Effector memory CD8-positive, alpha-beta T cell (primary cell): ENCODE measurements at places on chromosomes 3 and 15.

DNA sequence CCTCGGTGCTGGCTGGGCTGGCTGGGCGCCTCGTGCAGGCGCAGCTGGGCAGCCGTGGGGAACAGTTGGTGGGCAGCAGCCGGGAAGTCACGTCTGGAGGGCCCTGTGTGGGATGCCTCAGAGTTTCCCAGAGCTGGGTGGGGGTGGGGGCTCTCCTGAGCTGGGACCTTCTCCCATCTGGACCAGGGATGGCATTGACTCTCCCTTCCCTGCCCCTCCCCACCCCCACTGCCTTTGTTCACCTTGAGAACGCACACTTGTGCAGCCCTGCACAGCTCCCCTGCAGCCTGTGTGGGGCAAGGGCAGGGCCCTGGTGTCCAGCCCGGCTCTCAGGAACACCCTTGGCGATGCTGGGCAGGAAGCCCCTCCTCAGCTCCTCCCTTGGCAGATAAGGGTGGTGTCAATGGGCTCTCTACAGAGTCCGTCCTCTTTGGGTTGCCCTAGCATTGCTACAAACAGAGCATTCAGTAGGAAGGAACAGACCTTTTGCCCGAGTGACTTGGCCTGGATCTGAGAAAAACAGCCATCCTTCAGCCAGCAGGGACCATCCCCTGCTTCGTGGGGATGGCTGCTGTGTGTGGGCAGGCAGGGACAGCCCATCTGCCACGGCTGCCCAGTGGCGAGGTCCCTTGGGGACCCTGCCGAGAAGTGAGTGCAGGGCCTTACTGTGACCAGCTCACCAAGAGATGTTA is 25.5 kb upstream of the KLF13 start:
- no peak for DNase-seq

DNA sequence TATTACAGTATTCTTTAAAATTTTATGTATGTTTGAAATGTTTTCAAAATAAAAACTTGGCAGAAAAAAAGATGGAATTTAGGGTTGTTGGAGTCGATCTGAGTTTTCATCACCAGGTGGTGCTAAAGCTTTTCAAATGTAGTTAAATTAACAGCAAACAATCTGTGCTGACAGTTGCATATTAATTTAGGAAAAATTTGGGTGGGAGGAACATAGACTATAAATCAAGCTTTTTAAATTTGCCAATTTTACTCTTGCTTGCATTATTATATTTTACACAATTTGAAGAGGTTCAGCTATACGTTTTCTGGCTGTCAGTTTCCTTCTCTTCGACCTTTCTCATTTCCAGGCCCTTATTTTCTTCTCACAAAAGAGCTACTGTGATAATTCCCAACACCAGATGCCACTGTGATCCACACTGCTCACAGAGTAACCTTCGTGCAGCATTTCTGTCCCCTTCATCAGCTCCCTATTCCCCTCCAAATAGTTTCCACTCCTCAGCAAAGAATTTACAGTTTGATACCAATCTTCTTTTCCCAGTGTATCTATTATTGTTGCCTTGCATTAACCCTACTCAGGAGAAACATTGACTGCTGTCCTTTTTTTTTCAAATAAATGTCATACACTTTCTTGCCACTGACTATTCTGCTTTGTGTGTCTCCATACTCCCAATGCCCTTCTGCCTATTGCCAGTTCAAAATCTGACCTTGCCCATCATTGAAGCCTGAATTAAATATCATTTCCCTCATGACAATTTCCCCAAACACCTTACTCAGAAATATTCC is 53.4 kb upstream of the EIF5A2 start:
- no peak for DNase-seq

DNA sequence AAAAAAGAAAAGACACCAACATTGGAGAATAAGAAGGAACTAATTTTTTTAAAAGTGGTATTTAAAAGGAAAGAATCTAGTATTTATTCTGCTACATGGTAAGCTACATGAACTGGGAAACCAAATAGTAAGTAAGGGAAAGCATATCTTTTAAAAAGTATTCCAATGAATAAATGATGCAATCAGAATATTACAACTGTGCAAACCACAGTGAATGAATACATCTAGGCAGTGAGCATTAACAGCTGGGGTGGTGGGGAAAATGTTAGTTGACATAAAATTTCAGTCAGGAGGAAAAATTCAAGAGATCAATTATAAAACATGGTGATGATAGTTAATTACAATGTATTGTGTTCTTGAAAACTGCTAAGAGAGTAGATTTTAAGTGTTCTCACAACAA is 16.9 kb downstream of the ICE2 start:
- no peak for DNase-seq

DNA sequence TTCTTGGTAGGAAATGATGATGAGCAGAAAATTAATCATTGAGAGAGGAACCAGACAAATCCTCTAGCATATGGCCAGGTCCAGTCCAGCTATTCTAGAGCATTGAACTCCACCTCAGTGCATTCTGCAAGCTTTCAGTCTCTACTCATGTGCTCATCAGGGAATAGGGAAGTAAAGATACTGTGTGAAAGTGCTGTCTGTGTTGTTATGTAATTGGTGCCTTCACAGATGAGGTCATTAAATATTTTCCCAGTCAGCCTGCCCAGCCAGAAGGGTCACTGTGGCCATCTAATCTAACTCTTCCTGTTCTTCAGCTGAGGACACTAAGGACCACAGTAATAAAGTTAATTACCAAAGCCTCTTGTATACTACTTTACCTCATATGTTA is 28.2 kb downstream of the C3orf62 start:
- no peak for DNase-seq

- DNase-seq = no peak
Observed at GRCh38 chr3:47108546-47108945, 55.4 kb downstream of the SETD2 start.
